Esophagus squamous epithelium (tissue), 5 donors: ENCODE measurements at places on chromosomes 7 and 10.

- DNase-seq: no peak
Measured at GRCh38 chr10:19417740-19418139, 369.1 kb downstream of the MALRD1 start.

DNA sequence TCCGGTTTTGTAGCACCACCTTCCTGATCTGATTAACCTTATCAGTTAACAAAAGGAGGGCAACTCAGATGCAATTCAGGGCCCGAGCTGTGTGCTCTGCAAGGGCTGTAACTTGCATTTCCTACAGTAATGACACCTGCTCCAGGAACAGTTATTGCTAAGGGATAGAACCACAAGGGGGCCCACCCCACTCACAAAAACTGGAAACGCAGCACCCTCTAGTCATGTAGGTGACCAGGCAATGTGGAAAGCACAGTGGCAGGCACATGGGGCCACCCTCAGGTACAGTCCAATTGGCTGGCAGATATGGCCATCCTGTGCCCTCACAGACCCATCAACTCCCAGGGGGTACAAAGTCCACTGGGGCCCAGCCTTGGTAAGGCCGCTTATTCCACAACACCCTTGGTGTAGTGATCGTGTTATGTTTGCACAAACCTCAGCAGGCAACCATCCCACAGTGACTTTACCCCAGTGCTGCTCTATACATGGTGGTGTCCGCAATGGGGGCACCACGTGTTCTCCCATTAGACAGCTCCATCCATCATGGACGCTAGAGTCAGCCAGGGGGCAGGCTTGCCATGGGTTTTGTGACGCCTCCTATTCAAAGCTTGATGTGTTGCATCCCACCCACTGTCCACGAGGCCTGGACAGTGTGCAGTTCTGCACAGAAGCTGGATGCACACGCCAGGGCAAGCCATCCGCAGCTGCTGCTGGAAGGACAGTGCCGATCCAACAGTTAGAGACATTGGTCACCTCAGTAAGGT lies 9.4 kb downstream of the RNF133 start:
- DNase-seq: no peak

- DNase-seq: no peak
Measured at GRCh38 chr7:139797607-139798006, 19.8 kb upstream of the HIPK2 start.

- DNase-seq: no peak
Measured at GRCh38 chr10:63204667-63205391, 71.7 kb downstream of the NRBF2 start.

- no peak for DNase-seq
Measured at GRCh38 chr7:105177026-105177425, 163.0 kb downstream of the KMT2E start.

DNA sequence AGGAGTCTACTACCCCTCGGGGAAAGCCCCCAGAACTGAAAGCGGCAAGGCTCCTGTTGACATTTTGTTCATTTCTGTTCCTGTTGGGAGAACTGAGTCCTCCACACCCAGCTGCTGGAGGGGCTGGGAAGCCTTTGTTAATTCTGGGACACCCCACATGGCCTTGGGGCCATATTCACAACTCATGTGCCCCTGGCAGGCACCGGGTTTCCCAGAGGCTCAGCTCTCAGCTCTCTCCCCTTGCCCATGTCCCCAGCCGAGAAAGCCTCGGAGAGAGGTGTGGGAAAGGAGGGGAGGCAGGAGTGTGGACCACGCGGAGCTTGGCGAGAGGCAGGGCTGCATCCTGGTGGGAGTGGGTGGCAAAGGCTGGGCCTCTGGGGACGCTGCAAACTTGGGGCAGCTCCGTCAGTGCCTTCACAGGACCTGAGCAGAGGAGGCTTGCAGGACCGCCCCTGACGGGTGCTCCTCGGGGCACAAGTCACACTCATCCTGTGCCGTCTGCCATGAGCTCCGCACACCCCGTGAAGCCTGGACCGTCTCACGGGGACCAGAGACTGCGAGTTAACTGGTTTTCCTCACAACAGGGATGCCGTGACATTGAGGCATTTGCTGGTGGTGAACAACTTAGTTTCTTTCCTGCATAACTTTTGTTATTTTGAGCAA lies 140.9 kb downstream of the DNAJB6 start:
- no peak for DNase-seq

DNA sequence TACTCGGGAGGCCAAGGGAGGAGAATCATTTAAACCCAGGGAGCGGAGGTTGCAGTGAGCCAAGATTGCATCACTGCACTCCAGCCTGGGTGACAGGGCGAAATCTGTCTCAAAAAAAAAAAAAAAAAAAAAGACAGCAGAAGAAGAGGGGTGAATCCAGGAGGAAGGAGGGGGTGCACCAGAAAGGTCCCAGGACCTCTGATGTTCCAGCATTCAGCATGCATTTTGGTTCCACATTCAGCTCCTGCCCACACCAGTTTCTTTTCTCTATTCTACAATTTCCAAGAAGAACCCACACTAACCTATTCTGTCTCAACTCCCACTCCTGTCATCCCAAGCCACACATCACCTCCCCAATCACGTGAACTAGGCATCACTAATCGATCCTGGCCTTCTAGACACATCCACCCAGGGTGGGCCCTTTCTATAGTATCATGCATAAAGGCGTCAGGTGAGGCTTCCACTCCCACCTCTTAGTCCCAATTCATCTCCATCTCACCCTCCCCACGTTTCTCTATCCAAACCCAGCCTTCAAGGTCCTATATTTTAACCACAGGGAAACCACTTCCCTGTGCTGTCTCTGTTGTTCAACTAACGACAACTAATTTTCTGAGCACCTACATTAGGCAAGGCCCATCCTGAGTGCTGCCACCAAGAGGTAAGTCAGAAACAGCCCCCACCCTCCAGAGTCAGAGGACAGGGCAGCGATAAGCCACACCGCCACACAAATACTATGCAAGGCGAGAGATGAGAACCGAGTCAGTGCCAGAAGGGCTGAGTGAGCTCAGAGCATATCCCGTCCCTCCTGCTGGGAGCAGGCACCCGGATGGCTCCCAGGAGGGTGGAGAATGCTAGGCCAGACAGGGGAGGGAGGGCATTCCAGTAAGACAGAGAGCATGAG lies 2.2 kb downstream of the ANXA11 start:
- DNase-seq: no peak
